Activated CD8-positive, alpha-beta memory T cell treated with anti-CD3 and anti-CD28 coated beads for 4 hours (primary cell): ENCODE measurements at places on chromosomes 1 and 21.

DNA sequence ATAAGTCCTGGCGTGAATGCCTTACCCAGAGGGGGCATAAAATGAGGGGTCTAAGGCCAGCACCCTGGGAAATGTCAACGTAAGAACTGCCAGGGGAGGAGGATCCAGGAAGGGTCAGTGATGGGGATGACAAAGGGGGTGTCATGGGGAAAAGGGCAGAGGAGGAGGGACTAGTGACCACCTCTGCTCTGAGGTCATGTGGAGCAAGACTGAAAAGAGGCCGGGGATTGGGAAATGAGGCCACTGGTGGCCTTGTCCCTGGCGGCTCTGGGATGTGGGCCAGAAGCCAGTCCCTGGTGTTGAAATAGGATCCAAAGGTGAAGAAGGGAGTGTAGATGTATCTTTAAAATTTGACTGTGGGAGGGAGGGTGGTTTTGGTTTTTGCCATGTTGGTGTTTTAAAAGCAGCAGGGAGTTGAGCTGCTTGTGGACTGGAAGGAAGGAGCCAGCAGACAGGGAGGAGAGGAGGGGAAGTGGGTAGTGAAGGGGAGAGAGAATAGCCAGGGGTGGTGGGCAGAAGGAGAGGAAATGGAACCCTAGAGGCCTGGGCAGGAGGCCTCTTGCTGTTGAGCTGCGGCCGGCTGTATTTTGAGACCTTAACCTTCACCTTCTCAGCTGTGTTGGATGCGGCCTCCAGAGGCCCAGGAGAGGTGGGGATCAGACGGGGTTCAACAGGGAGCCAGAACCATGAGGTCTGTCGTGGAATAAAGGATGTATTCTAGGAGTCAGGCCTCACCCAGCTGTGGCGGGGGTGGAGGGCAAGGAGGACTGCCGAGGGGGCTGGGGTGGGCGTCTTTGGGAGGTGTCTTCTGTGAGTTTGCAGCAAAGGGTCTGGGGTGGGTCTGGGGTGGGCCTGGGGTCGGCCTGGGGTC is 92.5 kb downstream of the DHRS3 start:
- DNase-seq: no peak

- no peak for DNase-seq
Observed at GRCh38 chr1:110515041-110515440, 3.9 kb downstream of the KCNA10 start.

DNA sequence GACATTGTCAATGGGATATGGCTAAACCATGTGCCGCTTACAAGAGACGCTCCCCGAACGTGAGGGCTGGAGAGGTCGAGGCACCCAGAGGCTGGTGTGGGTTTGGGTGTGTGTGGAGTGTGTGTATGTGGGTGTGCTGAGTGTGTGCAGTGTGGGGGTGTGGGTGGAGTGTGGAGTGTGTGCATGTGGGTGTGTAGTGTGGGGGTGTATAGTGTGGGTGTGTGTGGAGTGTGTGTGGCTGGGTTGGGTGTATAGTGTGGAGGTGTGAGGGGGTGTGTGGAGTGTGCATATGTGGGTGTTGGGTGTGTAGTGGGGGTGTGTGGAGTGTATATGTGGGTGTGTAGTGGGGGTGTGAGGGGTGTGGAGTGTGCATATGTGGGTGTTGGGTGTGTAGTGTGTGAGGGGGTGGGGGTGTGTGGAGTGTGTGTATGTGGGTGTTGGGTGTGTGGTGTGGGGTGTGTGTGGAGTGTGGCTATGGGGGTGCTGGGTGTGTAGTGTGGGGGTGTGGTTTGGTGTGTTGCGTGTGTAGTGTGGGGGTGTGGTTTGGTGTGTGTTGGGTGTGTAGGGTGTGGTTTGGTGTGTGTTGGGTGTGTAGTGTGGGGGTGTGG is 42.2 kb downstream of the SLC19A1 start:
- no peak for DNase-seq

DNA sequence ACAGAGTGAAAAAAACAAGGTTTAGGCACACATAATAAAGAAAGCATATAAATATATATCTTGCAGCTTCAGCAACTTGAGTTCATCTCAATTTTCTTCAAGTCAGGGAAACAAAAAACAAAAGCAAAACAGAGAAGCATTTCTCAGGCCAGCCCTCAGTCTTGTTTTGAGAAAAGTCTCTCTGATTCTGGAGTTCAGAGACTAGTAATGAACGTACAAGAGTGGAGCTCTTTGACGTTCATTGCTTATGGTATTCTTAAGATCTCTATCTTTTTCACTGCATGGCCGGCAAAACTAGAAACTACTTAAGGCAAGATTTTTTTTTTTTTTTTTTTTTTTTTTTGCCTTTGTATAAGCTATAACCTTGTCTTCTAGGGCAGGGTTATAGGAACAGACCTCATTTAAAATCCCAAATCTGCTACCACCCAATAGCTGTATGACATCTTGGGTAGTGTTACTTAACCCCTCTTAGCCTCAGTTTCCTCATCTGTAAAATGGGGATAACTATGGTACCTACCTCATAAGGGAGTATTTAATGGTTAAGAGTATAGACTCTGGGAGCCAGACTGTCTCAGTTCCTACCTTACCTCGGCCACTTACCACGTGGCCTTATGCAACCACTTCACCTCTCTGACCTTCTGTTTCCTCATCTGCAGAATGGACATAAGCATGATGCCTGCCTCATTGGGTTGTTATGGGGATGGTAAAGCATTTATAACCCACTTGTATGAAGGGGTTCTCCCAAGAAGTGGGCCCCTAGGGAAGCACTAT is 33.6 kb downstream of the LMO4 start:
- no peak for DNase-seq

DNA sequence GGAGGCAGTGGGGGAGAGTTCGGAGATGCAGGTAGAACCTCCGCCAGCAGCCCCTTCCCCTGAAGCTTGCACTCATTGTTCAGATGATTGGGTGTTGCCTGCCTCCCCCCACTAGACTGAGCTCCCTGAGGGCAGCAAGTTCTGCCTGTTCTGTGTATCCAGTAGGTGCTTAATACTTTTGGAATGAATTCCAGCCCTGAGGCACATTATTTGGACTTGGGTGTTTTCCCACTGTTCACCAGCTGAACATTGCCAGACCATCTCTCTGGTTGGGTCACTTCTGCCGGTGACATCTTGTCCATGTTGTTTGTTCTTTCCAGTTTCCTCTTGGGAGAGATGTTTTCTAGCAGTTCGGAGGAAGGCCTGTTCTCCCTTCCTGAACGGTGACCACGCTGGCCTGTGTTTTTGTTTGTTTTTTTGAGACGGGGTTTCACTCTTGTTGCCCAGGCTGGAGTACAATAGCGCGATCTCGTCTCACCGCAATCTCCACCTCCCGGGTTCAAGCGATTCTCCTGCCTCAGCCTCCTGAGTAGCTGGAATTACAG is 48.7 kb downstream of the SPSB1 start:
- DNase-seq: no peak

DNA sequence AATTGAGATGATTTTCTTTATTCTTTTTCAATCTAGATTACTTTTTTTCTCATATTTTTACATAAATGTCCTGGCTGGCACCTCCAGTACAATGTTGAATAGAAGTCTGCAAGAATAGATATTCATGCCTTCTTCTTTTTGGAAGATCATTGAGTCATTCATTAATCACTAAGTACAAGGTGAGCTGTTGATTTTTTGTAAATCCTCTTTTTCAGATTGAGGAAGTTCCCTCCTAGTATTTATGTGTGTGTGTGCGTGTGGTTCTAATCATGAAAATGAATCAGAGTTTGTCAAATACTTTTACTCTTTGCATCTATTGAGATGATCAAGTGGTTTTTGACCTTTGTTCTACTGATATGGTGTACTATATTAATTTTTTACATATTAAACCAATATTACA is 859.3 kb downstream of the KCNT2 start:
- no peak for DNase-seq

DNA sequence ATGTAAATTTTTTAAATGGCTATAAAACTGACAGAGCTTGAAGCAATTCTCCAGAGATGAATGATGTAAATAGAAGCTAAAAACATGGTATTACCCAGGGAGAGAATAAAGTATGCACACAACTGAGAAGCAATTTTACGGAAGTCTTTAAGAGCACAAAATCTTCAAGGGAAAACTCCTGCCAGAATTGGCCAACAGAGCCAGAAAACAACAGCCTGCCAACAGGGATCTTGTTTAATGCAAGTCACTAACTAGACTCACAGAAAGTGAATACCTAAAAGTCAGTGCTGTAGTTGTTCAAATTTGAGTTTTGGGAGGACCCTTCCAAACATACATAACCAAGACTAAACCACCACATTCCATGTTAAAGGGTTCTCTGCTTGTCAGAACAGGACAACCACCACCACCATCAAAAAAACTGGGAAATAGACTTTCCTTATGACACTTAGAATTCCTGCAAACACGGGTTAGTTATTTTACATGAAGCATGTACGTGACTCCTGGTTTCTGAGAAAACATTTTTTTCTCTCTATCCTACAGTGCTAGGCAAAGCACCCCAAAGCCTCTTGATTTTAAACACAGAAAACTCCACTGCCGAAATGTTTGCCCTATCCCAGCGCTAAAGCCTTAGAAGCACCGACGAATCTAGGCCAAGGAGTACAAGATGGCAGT is 1.6 kb downstream of the EPS15 start:
- no peak for DNase-seq

DNA sequence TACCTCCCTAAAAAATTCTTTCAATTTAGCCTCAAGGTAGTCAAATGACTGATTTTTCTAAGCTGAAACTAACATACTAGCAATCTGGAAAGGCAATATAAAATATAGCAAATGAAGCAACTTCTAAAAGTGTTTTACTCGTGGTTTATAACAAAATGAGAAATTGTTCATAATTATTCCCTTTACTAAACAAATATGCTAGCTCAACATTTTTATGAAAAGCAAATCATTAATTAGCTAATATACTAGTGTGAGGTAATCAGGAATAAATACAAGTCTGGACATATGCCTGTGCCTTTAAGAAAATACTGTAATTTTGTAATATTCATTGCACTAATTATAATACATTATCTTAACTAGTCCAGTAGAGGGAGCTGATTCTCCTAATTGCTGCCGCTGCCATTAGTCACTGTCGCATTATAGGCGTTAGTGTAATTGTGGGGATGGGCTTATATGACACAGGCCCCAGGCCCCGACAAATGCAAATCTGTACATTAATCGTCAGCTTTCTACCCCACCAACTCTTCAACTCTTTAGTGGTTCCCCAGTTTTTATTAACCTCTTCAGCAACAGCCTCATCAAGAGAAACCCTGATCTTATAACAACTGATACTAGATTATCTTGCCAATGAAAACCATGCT is 160.9 kb downstream of the GABPA start:
- DNase-seq: no peak

- no peak for DNase-seq
Observed at GRCh38 chr1:182599339-182599738, 4.8 kb downstream of the RGS16 start.

- no peak for DNase-seq
Observed at GRCh38 chr1:183234660-183235476, 48.8 kb downstream of the LAMC2 start.

- DNase-seq: no peak
Observed at GRCh38 chr21:29360799-29361765, 62.4 kb downstream of the BACH1 start.

- DNase-seq: no peak
Observed at GRCh38 chr1:2799811-2800663, 1.5 kb downstream of the TTC34 start.

DNA sequence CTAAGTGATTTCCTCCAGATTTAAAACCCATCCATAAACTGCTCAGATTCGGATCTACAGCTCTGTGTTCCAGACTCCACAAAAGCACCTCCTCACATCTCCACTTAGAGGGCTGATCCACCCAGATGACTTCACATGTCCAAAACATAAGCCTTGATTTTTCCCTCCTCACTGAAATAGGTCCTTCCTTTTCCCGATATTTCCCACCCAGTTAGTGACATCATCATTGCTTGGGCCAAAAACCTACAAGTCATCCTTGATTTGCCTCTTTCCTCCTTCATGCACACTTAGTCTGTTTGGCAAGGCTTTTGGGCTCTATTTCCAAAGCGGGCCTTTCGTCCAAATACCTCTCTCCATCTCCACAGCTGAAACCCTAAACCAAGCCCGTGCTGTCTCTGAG is 32.3 kb downstream of the CCDC185 start:
- no peak for DNase-seq
